ENCODE measurements at places on chromosomes 7 and 10.

DNA sequence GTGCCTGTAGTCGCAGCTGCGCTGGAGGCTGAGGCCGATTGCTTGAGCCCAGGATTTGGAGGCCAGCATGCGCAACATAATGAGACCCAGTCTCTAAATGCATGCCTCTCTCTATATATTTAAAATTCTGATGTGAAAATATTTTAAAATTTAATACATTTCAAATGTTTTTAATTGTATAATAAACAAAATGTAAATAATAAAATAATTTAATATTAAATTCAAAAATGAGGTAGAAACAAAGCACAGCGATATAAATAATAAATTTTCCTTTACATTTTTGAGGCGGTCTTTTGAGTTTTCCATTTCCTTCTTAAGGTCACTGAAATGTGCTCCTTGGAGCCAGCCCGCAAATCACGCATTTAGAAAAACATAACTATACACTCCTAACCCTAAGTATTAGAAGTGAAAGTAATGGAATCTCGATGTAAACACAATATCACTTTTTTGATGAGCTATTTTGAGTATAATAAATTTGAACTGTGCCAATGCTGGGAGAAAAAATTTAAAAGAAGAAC is 523 bp upstream of the CDK1 start:
- DNase-seq, result no peak

DNA sequence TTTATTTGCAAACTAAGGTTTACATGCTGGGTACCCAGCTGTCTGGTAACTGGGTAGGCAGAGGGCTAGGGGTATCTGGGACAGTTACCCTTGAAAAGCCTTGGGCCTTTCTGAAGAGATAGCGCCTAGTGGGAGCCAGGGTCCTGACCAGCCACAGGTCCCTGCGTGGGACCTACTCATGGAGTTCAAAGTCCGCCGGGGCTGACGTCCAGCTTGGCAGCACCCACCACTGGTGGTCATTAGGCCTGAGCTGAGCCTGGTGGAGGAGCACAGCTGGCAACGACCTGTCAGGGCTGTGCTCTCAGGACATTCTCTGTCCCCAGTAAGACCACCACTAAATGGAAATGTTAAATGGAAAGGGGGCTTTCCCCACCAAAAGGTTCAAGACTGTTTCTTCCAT is 20.0 kb downstream of the GUSB start:
- DNase-seq, result no peak

GRCh38 chr10:74052994-74053393 is 55.1 kb downstream of the VCL start:
- DNase-seq, result no peak

- no peak for DNase-seq
These were observed 8.0 kb upstream of the IL6 start for GRCh38 chr7:22718911-22719420.

GRCh38 chr7:143505838-143506237 is 28.2 kb downstream of the TAS2R41 start:
- no peak for DNase-seq

GRCh38 chr7:155746188-155746587 is 66.1 kb downstream of the SHH start:
- DNase-seq, result no peak

DNA sequence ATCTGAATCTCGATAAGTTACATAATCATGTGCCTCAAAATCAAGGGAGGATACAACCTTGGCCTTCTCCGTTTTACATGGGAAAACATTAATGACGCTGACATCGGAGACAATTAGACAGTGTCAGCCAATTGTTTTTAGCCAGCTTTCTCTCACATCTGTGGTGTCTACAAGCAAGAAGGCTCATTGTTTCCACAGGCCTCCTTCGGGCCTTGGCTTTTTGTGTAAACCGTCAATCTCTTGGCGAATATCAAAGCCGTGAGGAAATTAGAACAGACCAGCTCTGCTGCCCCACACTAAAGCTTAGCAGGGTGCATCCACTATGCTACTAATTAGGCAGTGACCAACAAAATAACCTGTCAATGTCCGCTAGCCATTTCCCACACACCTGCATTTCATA is 43.2 kb downstream of the VAX1 start:
- DNase-seq, result no peak

DNA sequence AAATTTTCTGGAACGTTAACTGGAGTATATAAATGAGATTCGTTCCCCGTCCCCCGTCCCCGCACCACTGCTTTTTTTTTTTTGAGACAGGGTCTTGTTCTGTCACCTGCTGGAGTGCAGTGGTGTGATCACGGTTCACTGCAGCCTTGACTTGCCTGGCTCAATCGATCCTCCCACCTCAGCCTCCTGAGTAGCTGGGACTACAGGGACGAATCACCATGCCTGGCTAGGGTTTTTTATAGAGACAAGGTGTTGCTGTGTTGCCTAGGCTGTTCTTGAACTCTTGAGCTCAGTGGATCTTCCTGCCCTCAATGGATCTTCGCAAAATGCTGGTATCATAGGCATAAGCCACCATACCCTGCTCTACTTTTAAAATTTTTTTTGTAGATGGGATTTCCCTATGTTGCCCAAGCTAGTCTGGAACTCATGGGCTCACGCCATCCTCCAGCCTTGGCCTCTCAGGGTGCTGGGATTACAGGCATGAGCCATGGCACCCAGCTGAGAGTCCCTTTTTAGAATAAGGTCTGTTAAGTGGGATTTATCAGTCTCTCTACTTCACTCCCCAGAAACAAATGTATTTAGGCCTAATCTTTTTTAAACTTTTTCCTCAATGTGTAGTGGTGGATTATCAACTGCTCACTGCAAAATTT is 122.9 kb downstream of the LYZL1 start:
- no peak for DNase-seq

DNA sequence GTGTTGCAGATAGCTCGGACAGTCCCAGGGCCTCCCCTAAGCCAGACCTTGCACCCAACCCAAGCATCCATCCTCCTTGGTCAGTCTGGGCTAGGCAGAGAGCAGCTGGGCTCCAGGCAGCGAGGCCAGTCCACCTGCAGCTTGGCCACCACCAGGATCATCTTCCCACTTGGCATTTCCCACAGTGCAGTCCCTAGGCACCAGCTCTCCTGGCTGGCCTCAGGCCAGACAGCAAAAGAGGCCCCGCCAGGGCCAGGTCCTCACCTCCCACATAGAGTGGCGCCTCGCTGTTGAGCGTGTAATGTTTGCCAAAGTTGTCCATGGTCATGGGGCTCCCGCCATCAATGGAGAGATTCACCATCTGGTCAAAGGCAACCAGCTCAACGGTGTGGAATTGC is 171.7 kb downstream of the LCOR start:
- no peak for DNase-seq

- DNase-seq, result no peak
These were observed 162.7 kb downstream of the DGKB start for GRCh38 chr7:14739841-14740185.

- no peak for DNase-seq
These were observed 19.1 kb upstream of the PCGF5 start for GRCh38 chr10:91201213-91201996.

GRCh38 chr7:151168003-151168786 is 701 bp upstream of the GBX1 start:
- no peak for DNase-seq

DNA sequence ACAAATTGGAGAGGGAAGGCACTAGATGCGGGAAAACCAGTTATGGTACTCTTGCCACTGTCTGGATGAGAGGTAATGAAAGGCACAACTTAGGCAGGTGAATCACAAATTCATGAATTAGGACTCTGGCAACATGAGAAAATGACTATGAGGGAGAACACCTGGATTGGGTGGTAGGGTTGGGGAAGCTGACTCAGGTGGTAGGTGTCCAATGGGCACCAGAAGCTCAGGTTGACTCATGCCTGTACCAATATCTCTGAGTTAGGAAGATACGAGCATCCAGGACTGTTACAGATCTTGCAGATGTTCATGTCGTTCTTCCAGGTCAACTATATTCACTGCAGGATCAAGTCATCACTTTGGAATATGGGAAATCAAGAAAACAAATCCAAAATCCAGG is 56.7 kb downstream of the NPY start:
- no peak for DNase-seq

- no peak for DNase-seq
These were observed 1076.7 kb upstream of the SORCS1 start for GRCh38 chr10:108241166-108241565.

GRCh38 chr10:7857262-7857661 is 39.0 kb downstream of the TAF3 start:
- DNase-seq, result no peak

DNA sequence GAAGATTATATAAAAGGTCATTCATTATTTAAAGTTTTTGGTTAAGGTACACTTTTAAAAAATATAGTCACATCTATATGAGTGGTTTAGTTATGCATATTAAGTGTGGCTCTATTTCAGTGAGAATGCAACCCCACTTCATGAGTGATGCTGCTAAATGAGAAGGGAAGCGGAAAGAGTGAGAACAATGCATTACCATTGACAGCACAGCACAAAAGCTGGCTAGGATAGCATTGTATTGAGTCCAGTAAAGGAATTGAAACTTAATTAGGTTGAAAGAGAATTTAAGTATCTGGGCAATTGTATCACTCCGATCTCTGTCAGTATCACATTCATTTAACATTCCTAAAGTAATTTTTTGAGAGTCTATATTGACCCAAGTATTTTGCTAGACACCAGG is 13.2 kb downstream of the POM121L12 start:
- no peak for DNase-seq

DNA sequence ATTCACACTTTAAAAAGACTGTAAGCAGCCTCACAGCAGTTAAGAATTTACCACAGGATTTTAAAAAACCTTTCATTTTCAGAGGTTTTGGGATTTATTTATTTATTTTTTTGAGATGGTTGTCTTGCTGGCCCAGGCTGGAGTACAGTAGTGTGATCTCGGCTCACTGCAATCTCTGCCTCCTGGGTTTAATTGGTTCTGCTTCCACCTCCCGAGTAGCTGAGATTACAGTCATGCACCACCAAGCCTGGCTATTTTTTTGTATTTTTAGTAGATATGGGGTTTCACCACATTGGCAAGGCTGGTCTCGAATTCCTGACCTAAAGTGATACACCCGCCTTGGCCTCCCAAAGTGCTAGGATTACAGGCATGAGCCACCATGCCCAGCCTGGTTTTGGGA is 19.1 kb downstream of the MINDY4 start:
- no peak for DNase-seq

DNA sequence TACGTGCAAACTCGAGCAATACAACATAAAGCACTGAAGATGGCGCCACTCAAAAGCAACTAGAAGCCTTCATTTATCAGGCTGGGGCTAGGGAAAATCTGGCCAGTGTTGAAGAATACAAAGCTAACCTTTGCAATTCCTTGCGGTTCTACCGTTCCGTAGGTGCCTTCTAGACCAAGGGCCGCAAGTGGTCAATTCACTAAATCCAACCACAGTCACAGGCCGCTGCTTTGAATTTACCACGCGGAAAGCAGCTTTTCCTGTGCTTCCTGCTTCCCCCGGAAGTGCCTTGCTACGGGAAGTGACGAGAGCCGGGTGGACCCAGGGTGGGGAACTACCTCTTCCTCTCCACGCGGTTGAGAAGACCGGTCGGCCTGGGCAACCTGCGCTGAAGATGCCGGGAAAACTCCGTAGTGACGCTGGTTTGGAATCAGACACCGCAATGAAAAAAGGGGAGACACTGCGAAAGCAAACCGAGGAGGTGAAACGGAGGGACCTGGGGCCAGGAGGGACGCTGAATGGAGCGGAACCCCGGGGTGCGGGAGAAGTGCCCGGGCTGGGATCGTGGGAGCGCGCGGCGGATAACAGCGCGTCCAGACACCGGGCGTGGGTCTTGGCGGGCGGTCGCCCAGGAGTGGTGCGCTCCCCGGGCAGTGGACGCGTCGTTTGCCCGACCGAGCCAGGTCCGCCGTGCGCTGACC is at the start of gene DDX21:
Gene DDX21, plus strand, starts transcription at position 339 of the 701 bp plus-strand sequence. Its CDS starts 56 bp downstream, at position 395.
- peak; percentile 76 for DNase-seq
